ENCODE measurements at places on chromosomes 7 and 10.

- no peak for DNase-seq
Measured at GRCh38 chr7:81419731-81420130, 350.1 kb downstream of the HGF start.

GRCh38 chr10:86365346-86366032 is 1.1 kb downstream of the GRID1 start:
- DNase-seq = no peak

- no peak for DNase-seq
Measured at GRCh38 chr7:23791721-23792120, 81.7 kb downstream of the STK31 start.

DNA sequence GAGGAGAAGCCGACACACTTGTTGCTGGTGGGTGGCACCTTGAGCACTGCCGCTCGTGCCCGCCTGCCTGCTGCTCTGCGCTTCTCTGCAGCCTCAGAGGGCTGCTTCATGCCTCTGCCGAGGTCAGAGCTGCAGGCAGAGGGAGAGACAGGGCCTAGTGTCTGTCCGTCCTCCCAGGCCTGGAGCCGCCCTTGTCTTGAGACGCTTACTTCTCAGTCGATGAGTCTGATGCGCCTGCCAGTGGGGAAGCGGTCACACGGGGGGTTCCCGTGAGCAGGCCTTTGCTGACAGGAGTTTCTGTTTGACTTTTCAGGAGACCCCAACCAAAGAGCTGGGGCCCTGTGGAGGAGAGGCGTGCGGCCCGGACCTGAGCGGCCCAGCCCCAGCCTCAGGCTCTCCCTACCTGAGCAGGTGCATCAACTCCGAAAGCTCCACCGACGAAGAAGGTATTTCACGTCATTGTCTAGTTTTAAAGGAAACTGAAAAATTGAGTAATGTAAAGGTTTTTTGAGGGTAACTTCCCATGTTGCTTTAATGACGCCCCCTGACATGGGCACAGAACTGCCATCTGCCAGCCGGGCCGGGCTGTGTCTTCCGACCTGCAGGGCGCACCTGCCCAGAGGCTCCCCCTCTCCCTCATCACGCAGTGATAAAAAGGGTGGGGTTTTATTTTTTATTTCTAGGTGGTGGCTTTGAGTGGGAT is 7.8 kb upstream of the BHLHA15 start:
- DNase-seq = no peak

DNA sequence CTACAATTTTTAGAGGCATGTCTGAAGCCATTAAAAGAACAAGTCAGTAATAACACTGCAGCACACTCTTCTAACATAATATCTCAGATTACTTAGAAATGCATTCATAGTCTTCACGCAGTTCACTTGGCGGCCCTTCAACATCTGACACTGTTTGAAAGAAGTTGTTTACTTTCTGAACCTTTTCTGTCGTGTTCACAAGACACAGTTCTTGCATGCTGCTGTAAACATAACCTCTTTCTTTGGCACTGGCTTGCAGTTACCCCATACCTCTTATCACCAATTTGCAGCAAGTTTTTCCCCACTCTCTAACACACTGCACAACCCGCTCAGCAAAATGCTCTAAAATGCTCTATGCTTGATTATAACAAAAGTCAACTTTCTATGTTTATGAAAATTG is 12.0 kb downstream of the PIP4K2A start:
- DNase-seq = no peak

GRCh38 chr10:61835946-61836887 is 65.3 kb upstream of the ARID5B start:
- DNase-seq = no peak

DNA sequence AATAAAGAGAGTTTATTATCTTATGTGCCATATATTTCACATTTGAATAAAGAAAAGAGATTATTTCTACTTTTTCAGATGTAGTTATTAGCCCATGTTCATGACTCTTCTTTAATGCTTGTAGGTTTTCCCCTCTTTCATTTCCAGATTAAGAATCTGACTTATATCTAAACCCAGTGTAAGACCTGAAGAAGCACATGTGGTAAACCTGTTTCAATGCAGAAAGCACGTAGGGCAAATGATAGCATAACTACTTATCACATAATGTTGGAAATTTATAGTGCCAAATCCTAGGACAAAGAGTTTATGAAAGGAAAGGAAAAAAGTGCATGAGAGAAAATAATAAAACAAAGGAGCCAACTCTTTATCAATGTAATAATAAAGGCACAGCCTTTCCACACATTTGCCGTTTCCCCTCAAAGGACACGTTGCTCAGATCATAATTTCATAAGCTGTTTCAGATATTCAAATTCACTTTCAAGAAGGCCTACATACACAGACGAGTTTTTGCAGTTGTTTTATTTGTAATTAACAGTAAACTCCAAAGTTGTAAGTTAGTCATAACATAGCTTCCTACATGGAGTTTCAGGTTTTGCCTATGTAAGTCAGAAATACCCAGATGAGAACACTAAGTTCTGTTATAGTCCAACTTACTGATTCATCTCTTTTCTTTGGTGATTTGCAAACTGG is 88.8 kb upstream of the MDFIC start:
- no peak for DNase-seq

- DNase-seq = no peak
Measured at GRCh38 chr7:107999779-108000560, 3.0 kb downstream of the LAMB1 start.

DNA sequence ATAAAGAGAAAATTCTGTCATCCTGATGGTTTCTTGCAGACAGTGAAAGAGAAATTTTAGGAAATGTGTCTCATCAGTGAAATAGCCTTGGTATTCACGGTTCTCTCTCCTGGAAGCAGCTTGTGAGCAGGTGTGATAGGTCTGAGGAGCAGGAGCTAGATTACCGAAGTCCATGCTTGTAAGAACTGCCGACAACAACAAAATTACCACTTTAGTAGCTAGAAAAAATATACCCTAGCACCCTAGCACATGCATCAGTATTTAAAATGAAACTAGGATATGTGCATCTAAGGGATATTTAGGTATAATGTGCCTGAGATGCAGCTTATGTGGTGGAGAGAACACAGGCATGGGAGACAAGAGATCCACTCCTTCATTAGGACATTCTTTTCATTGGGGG is 82.3 kb downstream of the VPS50 start:
- no peak for DNase-seq

GRCh38 chr7:5652829-5653228 is 128.6 kb downstream of the RNF216 start:
- DNase-seq = no peak

DNA sequence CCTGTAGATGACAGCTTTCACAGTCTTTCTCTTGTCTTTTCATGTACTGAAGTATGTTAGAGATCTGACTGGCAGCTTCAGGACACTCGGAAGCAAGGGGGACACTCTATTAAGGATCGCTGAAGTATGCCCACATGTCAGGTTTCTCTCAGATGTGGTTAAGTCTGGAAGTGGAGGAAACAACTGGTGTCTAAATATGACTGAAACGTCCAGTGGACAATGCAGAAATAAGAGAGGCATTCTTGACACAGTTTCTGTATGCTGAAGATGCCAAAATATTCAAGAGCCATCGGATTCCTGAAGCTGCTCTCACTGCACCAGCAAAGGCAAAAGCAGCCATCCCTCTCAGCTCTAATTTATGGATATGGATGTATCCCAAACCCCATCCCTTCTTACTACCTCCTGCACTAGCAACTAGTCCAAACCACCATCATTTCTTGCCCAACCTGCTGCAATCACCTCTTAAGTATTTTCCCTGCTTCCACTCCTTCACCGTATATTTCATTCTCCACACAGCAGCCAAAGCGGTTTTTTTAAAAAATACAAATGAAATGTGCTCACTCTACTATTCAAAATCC is 113.4 kb downstream of the REEP3 start:
- no peak for DNase-seq

GRCh38 chr7:149588930-149589329 is 91.3 kb upstream of the ZNF746 start:
- no peak for DNase-seq

GRCh38 chr10:30420766-30421165 is 13.2 kb upstream of the MAP3K8 start:
- no peak for DNase-seq

DNA sequence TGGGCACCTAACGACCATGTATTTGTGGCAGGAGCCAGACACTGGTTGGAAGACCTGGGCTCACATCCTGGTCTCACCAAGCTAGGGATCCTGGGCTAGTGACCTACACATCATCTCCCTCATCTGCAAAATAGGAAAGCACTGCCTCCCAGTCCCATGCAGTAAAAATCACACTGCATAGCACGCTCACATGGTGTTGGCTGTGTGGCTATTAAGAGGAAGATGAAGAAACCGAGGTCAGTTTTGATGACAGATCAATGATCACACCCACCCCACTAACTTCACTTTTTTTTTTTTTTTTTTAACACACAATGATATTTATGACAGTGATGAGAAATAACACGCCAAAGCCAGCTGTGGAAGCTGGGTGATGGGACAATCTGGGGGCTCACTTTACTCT is 146.5 kb downstream of the RNF216 start:
- no peak for DNase-seq

- DNase-seq = no peak
Measured at GRCh38 chr7:91953618-91954017, 13.0 kb downstream of the AKAP9 start.

DNA sequence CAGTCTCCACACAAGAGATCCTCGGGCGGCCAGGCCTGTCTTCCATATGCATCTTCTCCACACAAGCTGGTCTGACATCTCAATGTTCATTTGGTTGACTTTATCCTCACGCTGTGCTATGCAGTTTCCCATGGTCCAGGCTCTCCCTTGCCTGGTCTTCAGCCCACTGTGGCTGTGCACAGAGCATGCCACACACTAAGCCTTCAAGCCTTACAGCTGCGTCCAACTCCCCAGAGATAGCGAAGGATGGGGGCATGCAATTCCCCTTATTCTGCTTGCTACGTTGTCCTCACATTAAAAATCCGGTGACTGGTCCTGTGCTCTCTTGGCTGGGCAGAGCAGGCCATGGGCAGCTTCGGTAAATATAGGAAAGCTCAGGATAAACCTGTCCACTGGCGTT is 188.7 kb upstream of the TCERG1L start:
- DNase-seq = no peak

Measured in effector CD4-positive, alpha-beta T cell (primary cell).